ENCODE measurements at places on chromosomes 16 and 17. TPM values are rescaled to one million over a fixed set of nuclear protein-coding genes. Genes with fewer than 3 reads are reported as not detected.

The FSCN2 gene
- 0.46 TPM for total RNA-seq

The SGCA gene
- total RNA-seq: not detected

The SLC6A4 gene
- not detected for total RNA-seq

The ZFP90 gene
- total RNA-seq: 27.6 TPM
